NCI-H2081 (cell line): ENCODE measurements at places on chromosomes 2 and 18.

DNA sequence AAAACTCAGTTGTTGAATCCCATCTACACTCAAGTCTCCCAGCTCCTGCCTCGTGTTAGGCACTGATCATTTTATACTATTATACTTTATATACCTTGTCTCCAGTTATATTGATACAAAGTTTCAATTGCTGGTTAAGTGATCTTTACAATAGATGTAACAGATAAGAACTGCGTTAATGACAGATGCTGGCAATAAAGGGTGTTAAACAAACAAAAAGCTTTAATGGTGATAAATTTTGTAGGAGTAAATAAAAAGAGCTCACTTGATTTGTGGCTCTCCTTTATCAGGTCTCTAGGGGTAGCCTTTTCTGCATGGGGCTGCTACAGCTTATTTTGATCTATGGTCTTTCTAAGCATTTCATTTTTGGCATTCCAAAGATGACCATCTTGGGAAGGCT is 106.9 kb upstream of the GAREM1 start:
- peak; percentile 21 for DNase-seq

DNA sequence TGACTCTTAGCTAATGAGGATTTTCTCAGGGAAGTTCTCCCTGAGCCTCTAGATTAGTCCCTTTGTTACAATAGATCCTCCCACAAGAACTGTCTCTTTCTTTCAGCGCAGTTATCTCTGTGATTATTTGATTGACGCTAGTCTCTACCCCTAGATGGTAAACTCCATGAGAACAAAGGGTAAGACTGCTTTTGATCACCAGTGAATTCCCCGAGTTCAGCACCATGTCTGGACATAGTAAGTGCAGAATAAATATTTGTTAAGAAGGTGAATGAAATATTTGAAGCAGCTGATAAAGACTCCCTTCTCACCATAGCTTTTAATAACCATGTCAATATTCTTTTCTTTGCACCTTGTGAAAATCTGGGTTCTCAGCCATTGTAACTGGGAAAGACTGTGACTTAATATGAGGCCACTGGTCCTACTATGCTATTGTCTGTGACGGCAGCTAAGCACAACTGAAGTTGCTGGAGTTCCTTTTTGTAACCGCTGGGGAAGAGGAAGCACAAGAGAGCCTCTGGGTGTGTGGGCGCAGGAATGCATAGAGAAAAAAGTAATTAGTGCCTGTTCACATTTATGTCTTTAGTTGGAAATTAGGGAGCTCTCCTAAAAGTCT is 214.7 kb downstream of the TGIF1 start:
- no peak for DNase-seq

DNA sequence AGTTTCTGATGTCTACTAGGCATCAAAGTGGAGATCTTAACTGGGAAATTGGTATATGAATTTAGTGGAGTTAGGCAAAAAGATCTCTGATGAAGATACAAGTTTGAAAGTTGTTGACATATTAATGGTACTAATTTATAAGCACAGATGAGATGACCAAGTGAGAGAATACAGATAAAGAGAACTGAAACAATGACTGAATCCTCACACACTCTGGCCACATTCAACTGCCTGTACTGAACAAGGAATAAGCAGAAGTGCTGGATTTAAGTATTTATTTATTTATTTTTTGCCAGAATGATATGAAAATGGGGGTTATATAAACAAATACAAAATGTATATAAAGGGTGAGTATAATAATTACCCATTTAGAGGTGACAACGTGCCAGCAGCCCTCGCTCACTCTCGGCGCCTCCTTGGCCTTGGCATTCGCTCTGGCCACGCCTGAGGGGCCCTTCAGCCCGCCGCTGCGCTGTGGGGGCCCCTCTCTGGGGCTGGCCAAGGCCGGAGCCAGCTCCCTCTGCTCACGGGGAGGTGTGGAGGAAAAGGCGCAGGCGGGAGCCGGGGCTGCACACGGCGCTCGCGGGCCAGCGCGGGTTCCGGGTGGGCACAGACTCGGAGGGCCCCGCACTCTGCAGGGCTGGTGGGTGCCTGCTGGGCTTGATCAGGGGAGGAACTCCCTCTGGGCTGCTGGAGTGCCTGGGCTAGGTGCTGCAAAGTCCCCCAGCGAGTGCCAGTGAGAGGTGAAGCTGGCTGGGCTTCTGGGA is 1363.9 kb upstream of the CRIM1 start:
- no peak for DNase-seq

- DNase-seq, result no peak
These were observed 83.5 kb upstream of the STPG4 start for GRCh38 chr2:47238638-47239037.

GRCh38 chr2:19933351-19933981 is 31.7 kb upstream of the TTC32 start:
- no peak for DNase-seq

DNA sequence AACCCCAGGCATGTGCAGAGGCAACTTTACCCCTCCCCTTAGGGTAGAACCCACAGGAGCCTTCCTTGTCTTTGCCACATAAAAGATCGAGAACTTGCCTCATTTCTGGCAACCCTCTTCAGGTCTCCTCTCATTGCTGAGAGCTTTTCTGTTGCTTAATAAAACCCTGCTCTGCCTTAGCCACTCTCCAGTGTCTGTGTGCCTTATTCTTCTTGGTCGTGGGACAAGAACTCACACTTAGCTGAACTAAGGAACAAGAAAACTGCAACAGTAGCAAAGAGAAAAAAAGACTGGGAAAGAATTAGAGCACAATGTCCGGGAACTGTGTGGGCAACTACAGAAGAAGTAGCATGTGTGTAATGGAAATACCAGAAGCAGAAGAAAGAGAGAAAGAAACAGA is 56.2 kb upstream of the SMIM21 start:
- no peak for DNase-seq

GRCh38 chr2:235144291-235144690 is 192.5 kb downstream of the SH3BP4 start:
- no peak for DNase-seq

DNA sequence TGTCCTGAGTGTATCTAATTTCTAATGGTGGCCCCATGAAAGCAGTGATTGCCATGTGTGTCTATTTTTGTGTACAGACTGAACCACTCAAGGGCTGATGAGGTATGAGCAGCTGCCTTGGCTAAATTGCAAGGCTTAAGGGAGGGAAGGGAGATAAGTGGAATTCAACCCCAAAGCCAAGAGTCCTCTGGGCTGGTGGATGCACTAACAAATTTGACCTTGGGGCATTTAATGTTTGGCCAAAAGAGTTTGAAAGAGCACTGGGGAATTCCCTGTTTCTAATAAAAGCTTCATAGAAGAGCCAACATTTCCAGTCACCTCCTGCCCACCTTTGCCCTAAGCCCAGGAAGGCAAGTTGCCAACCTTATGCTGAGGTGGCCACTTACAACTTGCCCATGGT is 172.1 kb downstream of the SETBP1 start:
- DNase-seq, result peak; percentile 69

- no peak for DNase-seq
These were observed 12.3 kb upstream of the AGXT start for GRCh38 chr2:240856151-240856980.

DNA sequence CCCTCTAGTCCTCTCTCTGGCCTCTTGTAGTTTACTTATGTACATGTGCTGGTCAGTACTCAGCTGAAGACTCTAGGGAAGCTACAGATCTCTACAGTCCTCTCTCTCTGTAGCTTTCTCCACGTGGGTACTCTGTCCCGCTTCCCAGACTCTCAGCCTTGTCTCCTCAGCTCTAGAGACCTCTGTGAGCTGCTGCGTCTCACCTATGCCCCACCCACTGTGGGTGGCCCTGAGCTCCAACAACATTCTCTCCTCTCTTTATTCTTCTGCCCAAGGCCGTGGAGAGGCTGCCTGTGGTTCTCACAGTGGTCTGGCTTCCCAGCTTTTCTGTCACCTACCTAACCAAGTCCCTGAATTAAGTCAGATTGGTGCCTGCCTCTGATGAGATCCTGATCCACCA is 33.4 kb downstream of the MFSD6 start:
- DNase-seq, result no peak

DNA sequence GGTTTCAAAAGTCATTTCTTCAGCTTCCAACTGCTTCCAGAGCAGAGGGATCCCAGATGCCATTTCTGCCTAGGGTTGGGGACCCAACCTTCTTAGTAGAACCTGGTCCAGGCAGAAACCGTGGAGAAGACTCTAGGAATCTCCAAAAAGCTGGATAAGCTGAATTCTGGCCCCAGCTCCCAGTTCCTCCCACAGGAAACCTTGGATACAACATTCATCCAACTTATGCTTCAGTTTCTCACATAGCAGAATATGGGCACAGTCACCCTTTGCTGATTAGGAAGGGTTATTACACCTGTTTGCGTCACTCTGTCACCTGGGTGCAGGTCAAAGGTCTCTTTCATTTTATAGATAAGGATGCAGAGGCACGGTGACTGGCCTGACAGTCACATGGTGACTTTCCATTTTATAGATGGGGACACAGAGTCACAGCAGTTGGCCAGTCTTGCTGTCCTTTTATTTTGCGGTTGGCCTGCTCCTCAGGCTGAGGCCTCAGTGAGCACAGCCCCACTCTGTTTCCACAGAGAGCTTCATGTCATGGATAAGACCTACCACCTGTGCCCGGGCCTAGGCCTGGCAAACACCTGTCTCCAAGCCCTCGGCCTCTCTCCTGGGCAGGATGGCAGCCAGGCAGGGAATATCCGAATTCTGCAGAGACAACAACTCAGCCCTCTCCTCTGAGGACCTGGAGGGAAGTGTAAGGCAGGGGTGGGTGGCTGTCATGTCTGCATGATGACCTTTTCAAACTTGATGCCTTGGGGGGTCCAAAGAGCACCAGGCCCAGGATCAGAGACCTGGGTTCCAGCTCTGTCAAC is 148.8 kb downstream of the SMAD7 start:
- DNase-seq, result no peak

GRCh38 chr2:237471438-237472186 is 15.4 kb upstream of the MLPH start:
- DNase-seq, result no peak

DNA sequence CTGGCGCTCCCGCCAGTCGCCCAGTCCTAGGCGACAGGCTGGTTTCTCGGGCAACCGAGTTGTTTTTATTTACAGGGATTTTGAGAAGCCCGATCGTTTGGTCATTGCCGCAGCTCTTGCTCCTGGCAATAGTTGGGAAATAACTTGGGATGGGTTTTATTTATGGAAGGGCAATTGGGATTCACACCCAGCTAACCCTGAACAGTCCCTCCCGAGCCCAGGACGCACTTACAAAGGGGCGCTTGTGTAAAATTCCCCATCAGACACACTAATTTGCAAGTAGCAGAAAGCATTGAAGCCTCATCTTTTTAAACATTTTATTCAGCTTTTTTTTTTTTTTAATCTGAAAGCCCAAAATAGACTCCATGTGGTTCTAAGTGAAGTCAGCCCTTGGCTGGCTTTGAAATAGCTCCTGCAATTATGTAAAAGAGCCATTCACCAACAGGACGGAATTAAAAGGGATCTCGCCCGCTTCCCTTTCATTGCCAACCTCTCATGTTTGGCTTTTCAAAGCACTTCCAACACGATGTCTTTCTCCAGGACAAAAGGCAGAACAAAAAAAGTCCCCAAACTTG is 3.6 kb upstream of the GBX2 start:
- no peak for DNase-seq

- no peak for DNase-seq
These were observed 49.6 kb downstream of the ODC1 start for GRCh38 chr2:10398496-10398895.

DNA sequence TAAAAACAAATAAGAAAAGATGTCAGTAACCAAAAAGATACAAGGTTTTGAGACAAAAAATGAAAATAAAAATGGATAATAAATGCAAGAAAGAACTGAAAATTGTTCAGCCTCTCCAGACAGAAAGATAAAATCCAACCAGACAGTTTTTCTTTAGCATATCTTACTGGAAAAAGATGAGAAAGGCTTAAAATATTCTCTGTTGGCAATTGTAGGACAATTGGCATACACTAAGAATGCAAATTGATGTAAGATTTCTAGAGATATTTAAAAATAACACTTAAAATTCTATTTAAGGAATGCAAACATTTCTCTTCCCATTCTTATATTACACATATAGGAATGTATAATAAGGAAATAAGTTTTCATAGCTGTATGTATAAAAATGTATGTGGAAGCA is 590.6 kb downstream of the DSC3 start:
- no peak for DNase-seq

GRCh38 chr18:49238433-49239042 is 221.9 kb downstream of the DYM start:
- DNase-seq, result no peak

- DNase-seq, result no peak
These were observed 73.8 kb downstream of the TFCP2L1 start for GRCh38 chr2:121211251-121211650.

- DNase-seq, result no peak
These were observed 136.0 kb downstream of the CTIF start for GRCh38 chr18:48674758-48675351.

- DNase-seq, result no peak
These were observed 220.3 kb upstream of the NRP2 start for GRCh38 chr2:205461678-205462665.

- no peak for DNase-seq
These were observed 28.6 kb downstream of the PPP1R1C start for GRCh38 chr2:182014284-182014683.

DNA sequence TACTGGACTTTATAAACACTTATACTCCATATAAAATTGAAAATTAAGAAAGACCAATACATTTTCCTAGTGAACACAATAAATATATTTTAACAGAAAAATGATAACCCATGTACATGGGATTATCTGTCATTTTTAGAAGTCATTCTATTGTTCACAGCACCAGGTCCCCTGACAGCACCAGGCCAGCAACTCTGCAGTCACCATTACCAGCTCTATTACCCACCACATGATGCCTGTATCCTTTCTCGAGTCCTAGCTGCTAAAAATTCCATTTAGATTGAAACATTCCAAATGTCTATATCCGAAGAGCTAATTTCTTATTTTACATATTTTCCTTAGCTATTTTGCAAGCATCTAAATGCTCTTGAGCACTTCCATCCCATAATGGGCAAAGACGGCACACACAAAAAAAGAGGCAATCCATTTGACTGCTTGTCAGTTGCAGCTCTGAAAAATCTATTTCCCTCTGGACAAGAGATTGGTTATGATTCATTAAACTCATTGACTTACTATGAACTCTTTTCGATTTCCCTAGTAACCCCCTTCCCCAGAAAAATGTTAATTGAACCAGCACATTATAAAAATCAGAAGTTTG is 336.9 kb downstream of the RIT2 start:
- DNase-seq, result no peak

GRCh38 chr2:241019441-241020139 is 21.2 kb downstream of the SNED1 start:
- DNase-seq, result no peak

DNA sequence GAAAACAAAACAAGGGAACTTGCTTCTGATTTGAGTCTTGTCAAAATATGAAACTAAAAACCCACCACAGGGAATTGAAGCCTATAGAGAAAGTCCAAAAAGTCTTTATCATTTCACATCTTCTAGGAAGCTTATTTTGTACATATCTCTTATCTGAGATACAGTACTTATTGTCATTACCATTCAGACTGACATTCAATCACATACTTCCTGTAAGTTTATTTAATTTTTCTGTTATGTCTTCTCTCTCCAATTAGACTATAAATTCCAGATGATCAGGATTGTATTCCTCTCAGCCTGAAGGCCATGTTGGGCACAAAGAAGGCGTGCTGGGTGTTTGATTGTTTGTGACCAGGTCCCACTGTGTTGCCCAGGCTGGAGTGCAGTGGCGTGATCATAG is 59.2 kb downstream of the METTL4 start:
- DNase-seq, result no peak

GRCh38 chr2:178891265-178891958 is 84.2 kb upstream of the TTN start:
- peak; percentile 62 for DNase-seq

GRCh38 chr2:171141320-171141719 is 19.4 kb downstream of the TLK1 start:
- DNase-seq, result no peak
